Activated CD4-positive, CD25-positive, alpha-beta regulatory T cell (primary cell): ENCODE measurements at places on chromosomes 5 and 9.

DNA sequence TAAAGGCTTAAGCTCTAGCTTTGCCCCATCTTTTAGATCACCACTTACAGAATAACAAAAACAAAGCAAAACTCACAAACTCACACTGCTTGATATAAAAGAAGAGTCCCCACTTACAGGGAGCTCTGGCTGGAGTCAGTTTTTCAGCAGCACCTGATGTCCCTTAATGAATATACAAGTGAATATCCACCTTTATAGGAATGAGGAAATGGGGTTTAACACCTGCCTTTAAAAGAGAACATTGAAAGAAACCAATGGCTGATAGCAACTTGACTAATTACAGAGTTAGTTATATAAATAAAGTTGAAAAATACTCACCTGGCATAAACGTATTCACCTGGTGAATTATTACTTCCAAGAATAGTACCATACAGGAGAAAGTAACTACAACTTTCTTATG, 20.7 kb upstream of the PURA start:
- no peak for DNase-seq

DNA sequence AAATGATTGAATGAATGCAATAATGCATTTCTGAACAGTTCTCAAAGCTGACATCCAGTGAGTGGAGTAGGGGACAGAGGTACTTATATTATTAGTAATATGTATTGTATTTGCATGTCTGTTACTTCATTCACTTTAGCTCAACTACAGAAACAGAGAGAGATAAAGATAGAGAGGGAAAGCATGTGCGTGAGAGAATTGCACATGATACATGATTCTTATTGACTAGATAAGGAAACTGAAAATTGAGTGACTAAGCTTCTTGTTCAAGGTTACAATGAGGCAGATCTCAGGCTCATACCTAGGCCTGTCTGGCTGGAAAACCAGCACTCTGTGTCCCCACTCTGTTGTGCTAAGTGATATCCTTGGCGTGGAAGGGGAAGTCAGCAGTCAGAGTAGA, 337.7 kb upstream of the KLF4 start:
- DNase-seq = no peak

- no peak for DNase-seq
These were observed 13.6 kb downstream of the PTPDC1 start for GRCh38 chr9:94097788-94098414.

DNA sequence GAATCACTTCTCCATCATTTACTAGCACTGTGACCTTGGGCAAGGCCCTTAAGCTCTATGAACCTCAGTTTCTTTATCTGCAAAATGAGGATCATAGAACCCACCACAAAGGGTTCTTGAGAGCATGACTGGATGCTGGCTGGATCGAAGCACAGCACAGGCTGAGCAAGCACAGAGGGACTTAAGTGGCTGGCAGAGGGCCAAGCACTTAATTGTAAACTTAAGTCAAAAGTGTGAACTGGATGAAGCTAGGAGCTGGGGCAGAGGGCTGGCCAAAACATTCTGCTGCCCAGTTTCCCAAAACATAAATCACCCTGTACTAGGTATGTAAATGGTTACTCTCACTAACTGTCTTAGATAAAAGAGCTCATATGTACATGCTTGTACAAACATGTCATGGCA, 112.3 kb upstream of the WWC1 start:
- no peak for DNase-seq

GRCh38 chr5:6602441-6602840, 30.4 kb downstream of the NSUN2 start:
- no peak for DNase-seq

GRCh38 chr5:68028131-68028727, 187.3 kb upstream of the PIK3R1 start:
- no peak for DNase-seq

- DNase-seq = no peak
These were observed 1075.1 kb upstream of the CDH18 start for GRCh38 chr5:21063146-21063545.

GRCh38 chr5:145936401-145937131, at the start of gene SH3RF2:
Gene SH3RF2 (plus strand): TSS chr5:145936578. CDS start chr5:145937929, 1,351 bp downstream.
- no peak for DNase-seq

- no peak for DNase-seq
These were observed 67.6 kb upstream of the RGMB start for GRCh38 chr5:98705841-98706240.

GRCh38 chr5:139282197-139282557, 11.4 kb upstream of the MATR3 start:
- no peak for DNase-seq
